IgD-negative memory B cell (primary cell): ENCODE measurements at places on chromosomes 16 and 17. TPM values are rescaled to one million over a fixed set of nuclear protein-coding genes. Genes with fewer than 3 reads are reported as not detected.

Gene SDR42E2
- polyA plus RNA-seq: 0.20 TPM

Gene FADS6
- not detected for polyA plus RNA-seq

Gene PABPN1L
- not detected for polyA plus RNA-seq

Gene ENGASE
- 6.4 TPM for polyA plus RNA-seq

Gene SRCIN1
- polyA plus RNA-seq: not detected
